HepG2 (cell line): ENCODE measurements at places on chromosomes 7 and 10. TPM values are rescaled to one million over a fixed set of nuclear protein-coding genes. Genes with fewer than 3 reads are reported as not detected.

The ZNF467 gene
- total RNA-seq = not detected in 2 replicates

The RPP38 gene
- 16.4 and 17.7 TPM in 2 replicates for total RNA-seq

The WEE2 gene
- total RNA-seq = not detected in 2 replicates

The SPACDR gene
- not detected in 2 replicates for total RNA-seq

The NEUROD6 gene
- total RNA-seq = not detected in 2 replicates

The LIPN gene
- total RNA-seq = not detected in 2 replicates

The ADARB2 gene
- not detected in 2 replicates for total RNA-seq

The GFRA1 gene
- total RNA-seq = not detected in 2 replicates

The EN2 gene
- not detected in 2 replicates for total RNA-seq

The PROSER2 gene
- total RNA-seq = 6.7 and 6.9 TPM in 2 replicates

The DLX6 gene
- 4.5 and 5.5 TPM in 2 replicates for total RNA-seq

The TACC2 gene
- 11.8 and 16.1 TPM in 2 replicates for total RNA-seq

The HACD1 gene
- total RNA-seq = 31.7 and 47.6 TPM in 2 replicates

The RPS24 gene
- 2,690 and 3,176 TPM in 2 replicates for total RNA-seq

The UNCX gene
- total RNA-seq = not detected in 2 replicates

The SKAP2 gene
- total RNA-seq = 12.9 and 18.8 TPM in 2 replicates

The CYP3A5 gene
- 1.7 and 5.7 TPM in 2 replicates for total RNA-seq

The LIPJ gene
- not detected in 2 replicates for total RNA-seq

The PNLIP gene
- not detected in 2 replicates for total RNA-seq

The OR13A1 gene
- total RNA-seq = not detected in 2 replicates

The C7orf33 gene
- not detected in 2 replicates for total RNA-seq

The RPEL1 gene
- total RNA-seq = 0.04 and 0.10 TPM in 2 replicates

The NEBL gene
- total RNA-seq = not detected in 2 replicates

The GJC3 gene
- total RNA-seq = 0.66 and 0.75 TPM in 2 replicates

The SUPV3L1 gene
- 45.7 and 57.0 TPM in 2 replicates for total RNA-seq

The RSPH10B gene
- total RNA-seq = not detected in 2 replicates

The PSAP gene
- total RNA-seq = 148 and 323 TPM in 2 replicates

The RBM20 gene
- 0.02 TPM in 1 of 2 replicates, not detected in the other for total RNA-seq

The BMI1 gene
- 44.0 and 46.3 TPM in 2 replicates for total RNA-seq

The ZNF804B gene
- total RNA-seq = not detected in 2 replicates

The NPY gene
- not detected in 2 replicates for total RNA-seq

The GRID2IP gene
- not detected in 2 replicates for total RNA-seq

The CCL26 gene
- not detected in 2 replicates for total RNA-seq
